Anterior cingulate cortex (tissue), 58 donors: ENCODE measurements at places on chromosomes 6 and 20.
A peak's percentile ranks its signal among the peaks of the same experiment; 100 is the strongest.

- DNase-seq, result no peak
Measured at GRCh38 chr20:60586269-60587050, 628.2 kb downstream of the CDH26 start.

DNA sequence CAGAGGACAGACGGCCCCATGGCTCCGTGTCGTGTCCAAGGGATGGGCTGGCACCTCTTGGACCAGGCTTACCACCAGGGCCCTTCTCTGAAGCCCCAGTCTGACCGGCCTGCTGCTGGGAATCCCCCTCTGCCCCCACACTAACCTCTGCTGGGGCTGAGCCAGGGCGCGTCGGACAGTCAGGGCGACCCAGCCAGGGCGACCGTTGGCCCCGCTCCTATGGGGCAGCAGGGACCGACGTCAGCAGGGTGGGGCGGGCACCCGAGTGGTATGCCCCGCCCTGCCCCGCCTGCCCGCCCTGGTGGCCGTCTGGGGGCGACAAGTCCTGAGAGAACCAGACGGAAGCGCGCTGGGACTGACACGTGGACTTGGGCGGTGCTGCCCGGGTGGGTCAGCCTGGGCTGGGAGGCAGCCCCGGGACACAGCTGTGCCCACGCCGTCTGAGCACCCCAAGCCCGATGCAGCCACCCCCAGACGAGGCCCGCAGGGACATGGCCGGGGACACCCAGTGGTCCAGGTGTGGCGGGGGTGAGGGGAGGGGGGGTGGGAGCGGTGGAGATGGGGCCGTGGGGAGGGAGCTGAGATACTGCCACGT lies at the start of gene SLC17A9:
SLC17A9 (plus strand) TSS at position 337 of the 595 bp plus-strand sequence; CDS start at position 459, 122 bp downstream.
- DNase-seq, result no peak

DNA sequence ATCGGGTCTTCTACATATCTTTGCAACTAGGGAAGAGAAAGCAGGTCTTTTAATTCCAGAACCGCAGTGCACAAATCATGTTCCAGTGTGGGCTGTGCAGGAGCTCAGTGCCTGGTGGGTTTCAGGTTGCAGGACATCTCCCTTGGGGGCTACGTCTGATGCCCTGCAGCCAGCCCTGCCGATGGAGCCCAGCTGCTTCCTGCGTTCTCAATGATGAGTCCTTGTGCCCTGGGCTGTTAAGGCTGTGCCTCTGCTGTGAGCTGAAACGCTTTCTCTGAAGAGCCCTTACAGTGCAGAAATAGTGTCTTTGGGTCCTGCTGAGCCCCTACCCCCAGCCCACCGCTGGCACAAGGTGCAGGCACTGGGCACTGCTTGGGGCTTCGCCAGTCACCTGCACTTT lies 192.9 kb downstream of the SYNDIG1 start:
- DNase-seq, result no peak

DNA sequence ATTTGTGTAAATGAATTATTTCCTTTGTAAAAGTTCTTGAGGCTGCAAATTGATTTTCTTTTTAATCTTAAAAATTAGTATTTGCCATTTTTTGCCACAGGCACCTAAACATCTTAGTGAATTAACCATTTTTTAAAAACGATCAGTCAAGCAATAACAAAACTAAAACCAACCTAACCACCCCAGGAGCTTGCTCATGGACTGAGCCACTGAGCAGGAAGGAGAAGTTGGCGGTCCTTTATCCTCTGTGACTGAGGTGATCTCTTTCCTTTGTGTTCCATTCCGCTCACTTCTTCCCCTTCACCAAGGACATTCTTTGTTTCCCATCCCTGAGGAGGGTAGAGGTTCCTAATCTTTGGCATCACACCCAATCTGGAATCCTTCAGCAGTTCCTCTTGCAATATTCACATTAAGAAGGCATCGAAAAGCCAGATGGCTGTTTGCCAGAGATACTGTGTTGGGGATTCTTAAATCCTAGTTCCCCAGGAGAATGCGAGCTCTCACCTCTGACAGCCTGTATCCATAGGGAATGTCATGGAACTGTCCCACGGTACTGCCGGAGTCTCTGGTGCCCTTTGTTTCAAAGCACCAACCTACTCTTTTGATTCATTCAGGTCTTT lies 30.5 kb downstream of the RPRD1B start:
- DNase-seq, result no peak

GRCh38 chr20:20367575-20368417 lies at the start of gene INSM1:
Gene INSM1 (plus strand): TSS chr20:20368104. CDS start chr20:20368268, 164 bp downstream.
- DNase-seq, result peak; percentile 69
